ENCODE measurements at places on chromosomes 7 and 10.

DNA sequence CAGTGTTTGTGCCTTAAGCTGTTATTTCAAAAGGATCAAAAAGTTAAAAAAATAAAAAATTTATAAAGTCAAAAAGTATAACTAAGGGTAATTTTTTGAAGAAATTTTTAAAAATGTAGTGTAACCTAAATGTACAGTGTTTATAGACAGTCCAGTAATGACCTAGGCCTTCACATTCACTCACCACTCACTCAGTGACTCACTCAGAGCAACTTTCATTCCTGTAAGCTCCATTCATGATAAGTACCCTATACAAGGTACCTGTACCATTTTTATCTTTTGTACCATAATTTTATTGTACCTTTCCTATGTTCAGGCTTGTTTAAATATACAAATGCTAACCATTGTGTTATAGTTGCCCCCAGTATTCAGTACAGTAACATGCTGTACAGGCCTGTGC lies 21.5 kb downstream of the DNAJC9 start:
- no peak for DNase-seq

GRCh38 chr7:99219185-99219767 lies 11.4 kb upstream of the KPNA7 start:
- no peak for DNase-seq

- DNase-seq, result no peak
These were observed at the start of gene PLCE1 for GRCh38 chr10:93993782-93994437. Gene PLCE1 (plus strand): TSS chr10:93993931. CDS start chr10:94031047, 37,116 bp downstream.

GRCh38 chr10:131569851-131570715 lies 258.6 kb upstream of the TCERG1L start:
- no peak for DNase-seq

DNA sequence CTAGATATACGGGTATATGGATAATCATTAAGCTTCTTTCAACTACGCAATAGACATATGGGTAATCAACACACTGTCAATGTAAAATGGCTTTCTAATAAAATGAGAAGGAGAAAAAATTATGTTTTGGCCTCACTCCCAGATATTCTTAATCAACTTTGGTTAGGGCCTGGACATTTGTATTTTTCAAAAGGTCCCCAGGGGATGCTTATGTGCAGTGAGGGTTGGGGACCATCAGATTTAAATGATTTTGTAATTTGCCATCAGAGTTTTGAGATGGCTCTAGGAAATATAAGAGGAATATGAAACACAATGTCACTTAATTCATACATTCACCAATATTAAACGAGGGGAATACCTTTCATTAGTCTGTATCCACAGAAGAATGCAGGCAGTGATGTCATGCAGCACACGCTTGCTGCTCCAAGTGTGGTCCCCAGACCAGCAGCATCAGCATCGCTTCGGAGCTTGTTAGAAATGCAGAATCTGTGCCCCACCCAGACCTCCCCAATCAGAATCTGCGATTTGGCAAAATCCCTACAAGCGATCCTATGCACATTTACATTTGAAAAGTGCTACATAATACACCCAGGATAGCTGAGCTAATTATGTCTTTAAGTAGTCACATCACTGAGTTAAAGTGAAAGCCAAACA lies 75.1 kb downstream of the INHBA start:
- no peak for DNase-seq

- no peak for DNase-seq
These were observed 181.2 kb downstream of the BBS9 start for GRCh38 chr7:33310546-33310945.

DNA sequence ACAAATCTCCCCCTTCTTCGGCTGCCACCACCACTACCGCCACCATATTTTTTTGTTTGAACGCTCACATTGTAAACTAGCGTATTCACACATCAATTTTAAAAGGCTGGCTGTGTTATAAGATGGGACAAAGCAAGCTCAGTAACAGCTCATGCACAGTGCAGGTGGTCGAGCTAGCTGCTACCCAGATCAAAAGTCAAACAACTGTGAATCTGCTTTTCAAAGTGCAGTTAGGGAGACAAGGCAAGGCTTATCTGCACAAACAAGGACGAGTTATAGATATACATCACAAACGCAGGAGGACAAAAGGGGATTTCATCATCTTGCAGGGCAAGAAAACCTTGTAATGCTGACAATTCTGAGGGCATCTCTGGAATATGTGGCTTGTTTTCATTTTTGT lies 231.6 kb downstream of the VTI1A start:
- no peak for DNase-seq

DNA sequence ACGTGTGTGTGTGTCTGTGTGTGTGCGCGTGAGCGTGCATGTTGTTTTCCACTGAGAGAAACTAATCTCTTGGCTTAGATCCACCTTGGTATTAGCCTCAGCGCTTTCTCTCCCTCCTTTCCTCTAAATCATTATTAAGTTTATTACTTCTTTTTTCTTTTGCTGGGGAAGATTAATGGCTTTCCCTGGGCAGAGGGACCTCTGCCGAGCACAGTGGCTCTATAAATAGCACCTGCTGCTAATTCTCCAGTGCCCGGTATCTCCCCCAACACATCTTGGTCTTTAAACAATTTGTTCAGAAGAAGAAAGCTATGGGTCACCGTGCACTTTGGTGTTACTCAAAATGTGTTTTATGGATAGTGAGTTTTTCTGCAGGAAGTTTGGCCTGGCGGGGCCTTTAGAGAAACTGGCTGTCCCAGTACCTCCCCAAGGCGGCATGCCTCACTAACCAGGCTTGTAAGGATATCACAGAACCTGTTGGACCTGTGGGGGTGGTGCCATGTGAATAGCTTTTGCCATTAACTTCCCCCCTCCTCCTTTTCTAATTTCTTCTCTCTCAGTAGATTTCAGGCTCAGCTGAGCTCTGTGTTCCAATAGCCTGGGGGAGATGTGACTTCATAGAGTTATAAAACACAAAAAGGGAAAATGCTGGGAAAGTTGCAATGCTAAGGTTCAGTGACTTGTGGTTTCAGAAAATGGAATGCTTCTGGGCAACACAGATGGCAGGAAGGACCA lies 70.1 kb upstream of the RAB11FIP2 start:
- DNase-seq, result no peak

GRCh38 chr7:121401896-121402295 lies 5.8 kb upstream of the FAM3C start:
- no peak for DNase-seq

GRCh38 chr10:69123306-69123746 lies 652 bp upstream of the VPS26A start:
- no peak for DNase-seq
